ENCODE measurements at places on chromosomes 2 and 18. TPM values are rescaled to one million over a fixed set of nuclear protein-coding genes. Genes with fewer than 3 reads are reported as not detected.
A peak's percentile ranks its signal among the peaks of the same experiment; 100 is the strongest.

COL4A3 gene
- total RNA-seq = 7.3 TPM

- DNase-seq = peak; percentile 89
These were observed 30.8 kb upstream of the PUM2 start for GRCh38 chr2:20381457-20381856.

PPP4R3B gene
- total RNA-seq = 80.1 TPM

GRCh38 chr2:158676696-158677095 is 118.4 kb upstream of the DAPL1 start:
- peak; percentile 50 for DNase-seq

- no peak for DNase-seq
These were observed 54.8 kb downstream of the TMEM200C start for GRCh38 chr18:5840547-5840946.

DNA sequence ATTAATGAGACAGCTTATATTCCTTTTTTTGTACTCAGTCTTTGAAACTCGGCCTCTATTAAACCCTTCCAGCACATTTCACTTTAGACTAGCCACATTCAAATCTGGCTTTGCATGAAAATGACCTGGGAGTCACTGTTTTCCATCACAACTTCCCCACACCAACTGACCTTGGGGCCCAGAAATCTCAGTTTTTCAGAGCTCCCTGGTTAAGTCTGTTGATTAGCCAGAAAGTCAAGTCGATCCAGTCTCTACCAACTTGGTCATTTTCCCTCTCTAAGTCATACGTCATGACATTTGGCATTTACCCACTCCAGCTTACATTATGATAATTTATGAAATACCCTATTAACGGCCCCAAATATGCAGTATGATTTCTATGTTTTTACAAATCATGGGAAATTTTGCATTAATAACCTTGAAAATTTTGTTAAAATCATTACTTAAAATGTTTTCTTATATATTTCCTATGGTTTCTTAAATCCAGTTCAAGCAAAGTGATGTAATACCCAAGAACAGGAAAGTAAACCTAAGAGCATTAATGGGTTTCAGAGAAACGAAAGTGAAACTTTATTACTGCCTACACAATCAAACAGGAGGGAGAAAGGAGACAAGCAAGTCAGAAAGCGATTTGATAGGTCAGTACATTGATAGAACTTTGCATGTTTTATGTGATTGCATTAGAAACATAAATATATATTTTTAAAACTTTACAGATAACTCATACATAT is 77.1 kb downstream of the SPATS2L start:
- no peak for DNase-seq

DNA sequence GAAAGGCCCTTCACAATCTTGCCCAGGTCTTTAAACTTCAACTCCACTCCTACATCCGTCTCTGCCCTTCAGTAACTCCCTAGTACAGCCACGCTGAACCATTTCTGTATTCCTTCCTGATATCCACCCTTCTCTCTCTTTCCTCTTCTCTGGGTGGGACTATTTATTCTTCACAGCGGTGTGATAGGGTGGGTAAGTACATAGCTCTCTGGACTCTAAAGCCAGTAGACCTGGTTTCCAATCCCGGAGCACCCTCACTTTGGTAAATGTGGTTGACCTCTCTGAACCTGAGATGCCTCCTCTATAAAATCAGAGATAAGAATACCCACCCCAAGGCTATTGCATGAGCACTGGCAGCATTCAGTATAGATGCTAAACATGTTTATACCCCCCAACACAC is 86.7 kb downstream of the ATL2 start:
- DNase-seq = no peak

DNA sequence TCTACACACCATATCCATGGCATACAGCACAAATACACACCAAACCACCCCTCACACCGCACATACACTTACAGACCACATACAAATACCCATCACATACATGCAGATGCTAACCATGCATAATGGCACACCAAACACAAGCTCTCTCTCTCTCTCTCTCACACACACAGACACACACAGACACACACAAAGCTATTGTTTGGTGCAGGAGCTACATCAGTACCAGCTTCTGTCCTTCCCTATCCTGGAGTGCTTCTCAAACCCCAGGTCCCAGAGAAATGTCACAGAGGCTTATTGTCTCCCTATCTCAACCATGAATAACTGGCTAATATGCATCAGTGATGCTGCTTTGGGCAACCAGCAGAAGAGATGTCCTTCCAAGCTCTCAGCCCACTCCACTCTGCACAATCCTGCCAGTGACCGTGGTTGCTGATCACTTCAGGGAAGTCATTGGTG is 36.5 kb upstream of the ST3GAL5 start:
- DNase-seq = no peak

Data from tongue (tissue), 3 donors.